ENCODE measurements at places on chromosomes 7 and 10.
A peak's percentile ranks its signal among the peaks of the same experiment; 100 is the strongest.

- no peak for DNase-seq
These were observed 73.3 kb downstream of the CXCL12 start for GRCh38 chr10:44311563-44312051.

DNA sequence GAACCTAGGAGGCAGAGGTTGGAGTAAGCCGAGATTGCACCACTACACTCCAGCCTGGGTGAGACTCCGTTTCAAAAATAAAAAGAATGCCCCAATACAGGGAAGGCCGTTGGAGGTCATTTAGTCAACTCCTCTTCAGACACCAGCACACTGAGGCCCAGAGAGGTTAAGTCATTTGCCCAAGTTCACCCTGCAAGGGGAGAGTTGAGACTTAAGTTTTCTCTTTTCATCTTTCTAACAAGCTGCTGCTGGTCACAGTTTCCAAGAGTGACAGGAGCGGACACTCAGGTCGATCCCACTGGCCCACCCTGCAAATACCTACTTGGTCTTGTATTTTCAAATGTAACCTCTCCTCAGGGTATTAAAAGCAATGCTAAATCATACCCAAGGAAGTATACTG, 30.4 kb upstream of the VCL start:
- peak; percentile 30 for DNase-seq

- no peak for DNase-seq
These were observed 34.5 kb downstream of the FRMD4A start for GRCh38 chr10:14296065-14296709.

GRCh38 chr7:99451936-99452335, 13.2 kb downstream of the CPSF4 start:
- no peak for DNase-seq

- no peak for DNase-seq
These were observed 64.0 kb downstream of the MAD1L1 start for GRCh38 chr7:2168615-2169311.

- no peak for DNase-seq
These were observed 1.3 kb downstream of the ABCB1 start for GRCh38 chr7:87599336-87599735.

GRCh38 chr7:113085781-113086390, 741 bp downstream of the GPR85 start:
- DNase-seq = no peak

GRCh38 chr10:47320812-47321211, 1.4 kb upstream of the GDF2 start:
- DNase-seq = no peak

GRCh38 chr7:125363873-125364272, 434.2 kb upstream of the POT1 start:
- no peak for DNase-seq

DNA sequence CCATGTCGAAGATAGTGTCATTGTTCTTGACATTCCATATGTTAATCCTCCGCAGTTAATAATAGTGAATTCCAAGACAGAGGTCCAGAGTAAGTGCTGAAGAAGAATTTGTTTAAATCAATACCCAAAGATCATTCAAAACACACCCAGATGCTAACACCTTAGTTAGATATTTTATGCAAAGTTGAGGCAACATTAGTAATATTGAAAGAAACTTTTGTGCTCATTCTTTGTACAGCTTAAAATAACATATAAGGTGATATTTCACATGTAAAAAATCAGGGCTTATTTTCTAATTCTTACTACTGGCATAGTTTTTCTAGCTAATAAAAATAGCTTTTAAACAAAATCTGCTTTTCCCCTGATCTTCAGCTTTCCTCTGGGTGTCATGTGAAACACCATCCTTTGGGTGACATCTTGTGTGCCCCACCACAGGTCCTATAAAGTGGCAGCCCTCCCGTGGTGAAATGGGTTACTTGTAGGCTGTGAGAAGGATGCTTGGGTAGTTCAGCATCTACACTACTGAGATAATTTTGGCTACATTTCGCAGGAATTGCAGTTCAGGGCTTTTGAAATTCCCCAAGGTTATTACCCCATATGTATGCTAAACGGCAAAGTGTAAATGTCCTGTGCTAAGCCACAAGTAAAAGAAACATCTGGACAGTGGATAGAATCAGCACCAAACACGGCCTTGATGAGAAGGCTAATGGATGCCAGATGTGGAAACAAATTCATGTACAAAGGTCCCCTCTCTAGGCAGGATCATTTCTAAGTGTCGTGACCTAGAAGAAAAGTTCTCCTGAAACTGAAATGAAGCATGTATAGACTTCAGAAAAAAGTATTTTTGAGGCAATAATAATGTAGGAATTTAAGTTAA, 105.4 kb downstream of the GRM3 start:
- no peak for DNase-seq

- DNase-seq = peak; percentile 68
These were observed 123.7 kb downstream of the GRK5 start for GRCh38 chr10:119331061-119331460.

- DNase-seq = no peak
These were observed 66.2 kb downstream of the NAMPT start for GRCh38 chr7:106218546-106218945.

- no peak for DNase-seq
These were observed 107.8 kb downstream of the HECW1 start for GRCh38 chr7:43220250-43220649.

DNA sequence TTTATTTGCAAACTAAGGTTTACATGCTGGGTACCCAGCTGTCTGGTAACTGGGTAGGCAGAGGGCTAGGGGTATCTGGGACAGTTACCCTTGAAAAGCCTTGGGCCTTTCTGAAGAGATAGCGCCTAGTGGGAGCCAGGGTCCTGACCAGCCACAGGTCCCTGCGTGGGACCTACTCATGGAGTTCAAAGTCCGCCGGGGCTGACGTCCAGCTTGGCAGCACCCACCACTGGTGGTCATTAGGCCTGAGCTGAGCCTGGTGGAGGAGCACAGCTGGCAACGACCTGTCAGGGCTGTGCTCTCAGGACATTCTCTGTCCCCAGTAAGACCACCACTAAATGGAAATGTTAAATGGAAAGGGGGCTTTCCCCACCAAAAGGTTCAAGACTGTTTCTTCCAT, 20.0 kb downstream of the GUSB start:
- DNase-seq = no peak

GRCh38 chr10:70893227-70894006, 5.1 kb upstream of the PCBD1 start:
- no peak for DNase-seq

DNA sequence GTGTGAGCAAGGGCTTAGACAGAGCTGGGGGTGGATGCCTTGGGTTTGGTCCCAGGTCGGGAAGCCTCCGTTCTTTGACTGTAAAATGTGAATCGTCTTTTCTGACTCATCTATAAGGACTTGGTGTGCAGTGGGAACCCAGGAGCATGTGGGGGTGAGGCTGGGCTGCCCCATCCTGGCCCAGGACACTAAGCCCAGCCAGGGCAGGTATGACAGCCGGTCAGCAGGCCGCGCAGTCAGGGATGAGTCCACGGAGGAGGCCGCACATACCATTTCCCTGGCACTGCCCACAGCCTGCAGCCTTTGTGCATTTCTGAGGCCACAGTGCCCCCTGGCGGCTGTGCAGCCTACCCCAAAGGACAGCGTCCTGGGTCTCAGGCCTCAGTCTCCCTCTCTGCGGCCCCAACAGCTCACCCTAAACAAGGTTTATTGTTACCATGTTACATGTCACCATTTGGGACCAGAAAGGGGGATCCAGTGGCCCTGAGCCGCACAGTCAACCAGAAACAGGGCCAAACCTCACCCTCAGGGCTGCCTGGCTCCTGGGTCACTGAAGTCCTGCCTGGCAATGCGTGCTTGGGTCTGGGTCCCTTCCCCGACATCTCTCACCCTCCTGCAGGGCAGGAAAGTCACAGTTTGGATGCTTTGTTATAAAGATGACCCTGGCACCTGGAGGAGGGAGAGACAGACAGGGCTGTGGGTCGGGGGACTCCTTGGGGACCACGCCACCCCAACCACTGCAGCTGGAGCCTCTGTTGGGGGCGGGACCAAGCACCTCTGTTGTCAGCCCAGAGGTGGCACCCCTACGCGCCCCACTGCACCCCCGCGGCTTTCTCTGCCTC, 14.4 kb upstream of the SH2B2 start:
- DNase-seq = no peak

DNA sequence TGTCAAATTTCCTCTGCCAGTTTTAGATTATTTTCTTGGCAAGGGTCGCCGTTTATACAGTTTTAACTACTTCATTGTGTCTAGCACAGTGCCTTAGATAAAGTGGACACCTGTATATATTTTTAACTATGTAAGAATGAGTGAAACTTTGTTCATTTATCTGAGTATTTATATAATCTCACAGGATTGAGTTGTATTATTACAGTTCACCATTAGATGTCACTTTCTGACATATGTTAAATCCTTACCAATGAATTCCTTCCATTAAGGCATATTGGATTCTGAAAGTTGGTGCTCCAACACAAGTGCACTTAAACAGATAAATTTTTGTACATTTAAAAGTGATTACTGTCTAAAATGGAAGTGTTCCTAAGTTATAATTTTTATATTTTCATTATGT, 43.0 kb downstream of the ZMYND11 start:
- no peak for DNase-seq

GRCh38 chr10:86123715-86124114, 242.9 kb downstream of the GRID1 start:
- DNase-seq = no peak

DNA sequence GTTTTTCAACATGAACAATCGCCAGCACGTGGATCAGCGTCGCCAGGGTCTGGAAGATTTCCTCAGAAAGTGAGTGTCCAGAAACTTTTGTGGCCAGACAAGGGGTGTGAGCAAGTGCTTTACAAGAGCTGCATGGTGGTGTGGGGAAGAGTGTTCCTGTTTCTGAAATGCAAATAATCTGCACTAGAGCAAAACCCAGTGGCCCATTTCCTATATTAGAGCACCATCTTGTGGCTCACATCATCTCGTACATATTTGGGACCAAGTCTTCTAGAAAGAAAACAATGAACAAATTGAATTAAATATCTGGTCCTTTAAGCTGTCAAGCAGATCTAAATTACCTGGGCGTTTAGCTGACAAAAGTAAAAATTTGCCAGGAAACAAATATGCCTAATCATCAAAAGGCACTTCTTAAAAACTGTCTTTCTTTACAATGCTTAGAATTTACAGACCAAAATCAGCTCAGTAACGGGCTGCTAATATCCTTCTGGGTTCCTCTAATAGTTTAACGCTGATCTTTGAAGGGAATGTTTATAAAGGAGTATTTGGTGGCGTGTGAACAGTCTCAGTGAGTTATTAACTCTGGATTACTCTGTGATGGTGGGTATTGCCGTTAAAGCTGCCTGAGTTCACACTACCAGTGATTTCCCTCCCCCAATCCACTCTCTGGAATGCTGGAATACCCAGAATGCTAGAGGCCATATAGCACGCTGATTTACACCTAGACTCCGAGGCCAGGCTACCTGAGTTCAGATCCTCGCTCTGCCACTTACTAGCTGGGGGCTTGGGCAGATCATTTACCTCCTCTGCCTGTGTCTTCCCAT, 73.6 kb downstream of the SNX10 start:
- DNase-seq = no peak

GRCh38 chr10:35844686-35845085, 202.6 kb upstream of the FZD8 start:
- DNase-seq = no peak

DNA sequence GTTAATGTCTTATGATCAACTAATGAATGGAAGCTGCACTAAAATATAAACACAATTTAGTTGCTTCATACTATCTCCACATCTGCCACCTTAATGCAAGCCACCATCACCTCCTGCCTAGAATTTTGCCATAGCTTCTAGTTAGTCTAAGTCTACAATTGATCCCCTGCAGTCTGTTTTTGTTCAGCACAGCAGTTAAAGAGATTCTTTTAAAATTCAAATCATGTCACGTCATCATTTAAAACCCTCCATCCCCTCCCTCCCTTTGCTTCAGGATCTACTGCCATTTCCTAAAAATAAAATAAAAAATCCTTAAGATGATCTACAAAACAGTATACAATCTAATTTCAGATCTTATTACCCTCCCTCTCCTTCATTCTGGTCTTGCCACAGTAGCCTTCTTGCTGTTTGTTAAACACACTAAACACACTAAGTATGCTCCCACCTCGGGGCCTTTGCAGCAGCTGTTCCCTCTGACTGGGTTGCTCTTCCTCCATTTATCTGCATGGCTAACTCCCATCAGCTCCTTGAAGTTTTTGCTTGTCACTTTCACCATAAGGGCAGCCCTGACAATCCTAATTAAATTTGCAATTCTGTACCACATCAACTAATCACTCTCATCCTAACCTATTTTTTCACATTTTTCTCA, 97.0 kb upstream of the FOXP2 start:
- no peak for DNase-seq

DNA sequence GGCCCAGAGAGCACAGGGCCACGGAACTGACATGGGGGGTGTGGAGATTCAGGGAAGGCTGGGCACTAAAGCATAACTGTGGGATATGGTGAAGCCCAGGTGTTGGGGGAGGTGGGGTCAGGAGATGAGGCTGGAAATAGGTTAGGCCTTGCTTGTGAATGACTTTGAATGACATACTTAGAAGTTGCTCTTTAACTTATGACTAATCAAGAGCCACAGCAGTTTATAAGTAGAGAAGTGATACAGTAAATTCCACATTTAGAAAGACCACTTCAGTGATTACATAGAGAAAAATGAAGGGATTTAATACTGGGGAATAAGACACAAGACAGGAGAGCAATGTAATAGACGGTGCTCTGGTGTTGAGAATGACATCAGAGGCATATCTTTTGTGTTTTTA, 120.8 kb upstream of the SEC61G start:
- DNase-seq = no peak

DNA sequence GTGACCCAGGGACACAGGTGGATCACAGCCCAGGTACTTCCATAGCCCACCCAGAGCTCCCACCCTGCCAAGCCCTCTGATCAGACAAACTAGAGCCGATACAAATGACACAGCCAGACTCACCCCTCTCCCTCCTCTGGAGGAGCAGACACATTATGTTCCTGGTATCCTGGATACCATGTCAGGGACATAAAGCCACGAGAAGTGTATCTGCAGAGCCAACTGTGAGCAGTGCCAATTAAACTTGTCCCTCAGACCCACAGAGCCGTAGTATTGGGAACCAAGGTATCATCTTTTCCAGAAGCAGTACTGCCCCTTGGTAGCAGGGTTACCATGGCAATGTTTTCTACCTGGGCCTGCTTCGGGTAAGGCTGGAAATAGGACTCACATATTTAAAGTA, 47.3 kb upstream of the CPXM2 start:
- no peak for DNase-seq

DNA sequence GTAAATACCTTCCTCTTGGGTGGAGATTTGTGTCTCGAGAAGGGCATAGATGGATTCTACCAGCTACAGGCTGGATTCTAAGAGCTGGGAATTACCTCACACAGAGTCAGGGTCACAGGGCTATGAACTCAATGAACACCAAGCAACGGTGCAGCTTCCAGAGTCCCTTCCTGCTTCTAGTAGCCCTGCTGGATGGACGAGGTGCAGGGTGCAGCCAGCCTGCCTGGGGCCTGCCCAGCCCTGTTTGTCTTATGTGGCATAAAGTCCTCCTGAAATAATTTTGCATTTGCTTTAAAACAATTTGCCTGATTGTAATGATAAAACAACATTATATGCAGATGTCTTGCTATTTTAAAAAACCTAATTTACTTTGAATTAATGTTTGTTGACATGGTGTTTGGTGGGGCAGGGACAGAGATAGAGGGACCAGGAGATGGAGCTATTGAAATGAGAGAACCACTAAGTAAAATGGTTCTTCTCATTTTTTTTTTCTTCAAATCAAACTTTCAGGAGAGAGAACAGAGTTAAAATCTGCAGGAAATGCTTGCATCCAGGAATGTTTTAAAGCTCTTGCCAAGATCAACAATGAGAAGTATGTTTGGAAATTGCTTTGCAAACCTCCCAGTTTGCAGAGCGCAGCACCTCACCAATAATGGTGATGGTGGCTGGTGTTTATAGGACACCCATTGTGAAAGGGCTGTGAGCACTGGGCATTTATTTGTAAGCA, 305.4 kb upstream of the PODXL start:
- DNase-seq = no peak
